ENCODE measurements at places on chromosomes 11 and 22. TPM values are rescaled to one million over a fixed set of nuclear protein-coding genes. Genes with fewer than 3 reads are reported as not detected.
A peak's percentile ranks its signal among the peaks of the same experiment; 100 is the strongest.

DNA sequence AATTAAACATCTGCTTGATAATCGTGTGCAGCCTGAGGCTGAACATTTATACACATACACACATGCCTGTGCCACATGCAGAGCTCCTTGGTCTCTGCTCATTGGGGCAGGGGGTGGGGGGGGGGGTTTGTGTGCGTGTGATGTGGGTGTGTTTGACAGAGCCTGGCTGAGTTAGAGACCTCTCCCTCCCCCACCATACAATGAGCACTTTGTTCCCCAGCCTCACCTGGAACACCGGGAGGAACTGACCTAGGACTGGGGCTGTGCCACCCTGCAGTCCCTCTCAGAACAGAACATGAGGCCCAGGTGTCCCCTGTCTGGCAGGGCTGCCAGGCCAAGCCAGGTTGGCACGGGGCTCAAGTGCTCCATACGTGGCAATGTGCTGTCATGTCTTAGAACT lies 96.6 kb downstream of the TP53I11 start:
- H3K27me3 ChIP-seq = no peaks in the 10 kb centered on the region
- no peak overlapping the region for H3K4me3 ChIP-seq
- H3K27ac ChIP-seq = no peak overlapping the region
- H3K36me3 ChIP-seq = no peaks in the 10 kb centered on the region
- no peaks in the 10 kb centered on the region for H3K4me1 ChIP-seq

GRCh38 chr11:34840736-34841386 lies 75.3 kb downstream of the APIP start:
- no peaks in the 10 kb centered on the region for H3K27me3 ChIP-seq
- peak; percentile 61 for DNase-seq
- no peak overlapping the region for H3K4me3 ChIP-seq
- H3K4me1 ChIP-seq = no peaks in the 10 kb centered on the region
- no peaks in the 10 kb centered on the region for H3K36me3 ChIP-seq
- H3K27ac ChIP-seq = no peak overlapping the region

DNA sequence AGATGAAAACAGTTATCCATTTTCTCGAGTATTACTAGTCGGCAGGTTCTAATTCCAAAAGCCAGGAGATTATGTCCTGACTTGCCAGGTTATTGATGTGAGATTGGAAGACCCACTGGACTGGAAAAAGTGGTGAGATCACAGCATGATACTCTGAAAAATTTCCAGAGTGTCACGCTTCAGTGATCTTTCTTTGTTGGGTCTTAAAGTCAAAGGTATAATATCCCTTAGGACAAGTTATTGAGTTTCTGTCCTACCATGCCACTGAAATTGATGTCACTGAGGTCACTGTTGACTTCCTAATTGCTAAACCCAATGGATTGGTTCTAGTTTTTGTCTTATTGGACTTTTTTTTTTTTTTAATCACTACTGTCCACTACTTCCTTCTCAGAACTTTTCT lies 104.5 kb upstream of the GRAMD1B start:
- H3K4me1 ChIP-seq = no peaks in the 10 kb centered on the region
- no peaks in the 10 kb centered on the region for H3K36me3 ChIP-seq
- H3K4me3 ChIP-seq = no peak overlapping the region
- DNase-seq = no peak

GRCh38 chr11:65559951-65560537 lies 1.9 kb upstream of the LTBP3 start:
- peaks cover 51% of the 10 kb centered on the region for H3K4me1 ChIP-seq
- H3K36me3 ChIP-seq = no peaks in the 10 kb centered on the region
- no peaks in the 10 kb centered on the region for H3K27me3 ChIP-seq
- peak overlapping the region; percentile 71 for H3K27ac ChIP-seq
- DNase-seq = peak; percentile 57

Gene SORL1
- total RNA-seq = 0.10 TPM

DNA sequence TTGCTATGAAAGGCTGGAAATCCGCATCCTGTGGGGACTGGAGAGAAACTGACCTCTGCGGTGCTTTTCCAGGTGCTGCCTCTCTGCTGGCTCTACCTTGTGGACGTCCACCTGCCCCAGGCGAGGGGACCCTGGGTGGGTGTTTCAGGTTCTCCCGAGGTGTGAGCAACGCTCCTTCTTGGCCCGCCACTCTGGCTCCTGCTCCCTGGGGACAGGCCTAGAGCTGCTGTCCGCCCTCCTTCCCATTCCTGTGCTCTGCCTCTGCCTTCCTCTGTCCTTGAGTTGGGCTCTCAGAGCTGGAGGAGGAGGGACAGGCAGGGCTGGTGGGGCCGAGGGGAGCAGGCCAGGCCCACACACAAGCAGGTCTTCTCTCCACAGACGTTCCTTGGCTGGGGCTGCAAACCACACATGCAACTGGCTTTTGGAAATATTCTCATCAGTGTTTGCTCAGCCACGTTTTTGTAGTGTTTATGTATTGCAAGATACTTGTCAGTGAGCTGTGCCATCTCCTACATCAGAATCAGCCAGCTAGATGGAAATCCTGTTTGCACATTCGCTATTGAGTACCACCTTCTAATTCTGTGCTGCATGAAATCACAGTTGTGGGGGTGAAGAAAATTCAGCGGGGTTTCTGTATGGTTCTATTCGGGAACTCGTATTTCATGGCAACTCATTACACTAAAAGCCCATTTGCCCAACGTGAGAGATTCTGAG lies 1115.0 kb downstream of the BRD1 start:
- no peak overlapping the region for H3K4me3 ChIP-seq
- H3K4me1 ChIP-seq = no peaks in the 10 kb centered on the region
- no peak overlapping the region for H3K27ac ChIP-seq
- DNase-seq = no peak
- no peaks in the 10 kb centered on the region for H3K36me3 ChIP-seq
- H3K27me3 ChIP-seq = no peaks in the 10 kb centered on the region

GRCh38 chr11:23151819-23152218 lies 291.5 kb upstream of the CCDC179 start:
- no peak for DNase-seq
- no peaks in the 10 kb centered on the region for H3K4me1 ChIP-seq
- H3K4me3 ChIP-seq = no peak overlapping the region
- H3K27me3 ChIP-seq = no peaks in the 10 kb centered on the region

DNA sequence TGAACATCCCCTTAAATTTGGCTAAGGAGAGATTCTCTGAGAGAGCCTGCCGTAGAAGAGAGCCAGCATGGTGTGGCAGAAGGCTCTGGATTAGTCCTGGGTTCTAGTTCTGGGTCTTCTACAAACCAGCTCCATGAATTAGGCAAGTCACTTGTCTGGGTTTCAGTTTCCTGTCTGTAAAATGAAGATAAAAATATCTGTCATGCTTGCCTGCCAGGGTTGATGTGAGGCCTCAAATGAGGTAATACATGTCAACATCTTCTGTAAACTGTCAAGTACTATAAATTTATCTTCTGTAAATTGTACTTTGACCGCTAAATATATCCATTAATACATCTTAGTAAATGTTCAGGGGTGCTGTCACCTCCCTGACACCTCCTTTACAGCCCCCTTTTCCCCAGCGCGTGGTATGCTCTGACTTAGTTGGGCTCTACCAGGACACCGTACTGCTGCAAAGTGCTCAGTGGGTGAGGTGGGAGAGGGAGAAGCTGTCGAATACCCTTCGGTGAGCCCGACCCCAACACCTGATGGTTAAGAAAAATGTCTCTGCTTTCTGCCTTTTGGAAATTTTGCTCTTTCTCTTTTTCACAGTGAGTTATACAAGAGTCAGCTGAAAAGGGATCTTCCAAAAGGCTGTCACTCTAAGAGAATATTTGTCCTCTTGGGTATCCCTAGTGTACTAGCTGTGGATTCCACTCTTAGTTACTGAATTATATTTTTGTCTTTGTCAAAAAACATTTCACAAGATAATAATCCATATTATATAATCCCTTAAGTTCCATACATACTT lies 15.0 kb downstream of the RBX1 start:
- H3K27ac ChIP-seq = no peak overlapping the region
- no peak for DNase-seq
- no peaks in the 10 kb centered on the region for H3K4me1 ChIP-seq
- no peak overlapping the region for H3K4me3 ChIP-seq
- H3K36me3 ChIP-seq = peaks cover 42% of the 10 kb centered on the region

- DNase-seq = peak; percentile 26
- H3K36me3 ChIP-seq = peaks cover 36% of the 10 kb centered on the region
- H3K27ac ChIP-seq = no peak overlapping the region
- no peaks in the 10 kb centered on the region for H3K27me3 ChIP-seq
Observed at GRCh38 chr22:19852177-19852781, 2.4 kb downstream of the GNB1L start.

Gene SCT
- not detected for total RNA-seq

- H3K36me3 ChIP-seq = no peaks in the 10 kb centered on the region
- no peak for DNase-seq
- no peak overlapping the region for H3K4me3 ChIP-seq
Observed at GRCh38 chr11:19276859-19277808, 36.4 kb upstream of the E2F8 start.

DNA sequence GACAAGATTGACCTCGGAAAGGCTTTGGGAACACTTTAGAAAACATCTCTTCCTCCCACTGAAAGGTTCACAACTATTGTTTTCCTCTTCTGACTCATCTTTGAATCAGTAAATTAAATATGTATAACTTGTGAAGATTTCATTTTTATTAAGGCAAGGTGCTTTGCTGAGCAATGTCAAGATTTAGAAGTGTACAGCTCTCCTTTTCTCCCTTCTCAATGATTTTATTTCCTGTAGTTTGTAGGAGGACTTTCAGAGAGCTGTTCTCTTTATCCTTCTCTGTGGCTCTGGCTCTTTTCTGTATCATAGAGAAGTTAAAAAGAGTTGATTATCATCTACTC lies 594.2 kb downstream of the METTL15 start:
- no peak for DNase-seq
- H3K27me3 ChIP-seq = peaks cover 5% of the 10 kb centered on the region

DNA sequence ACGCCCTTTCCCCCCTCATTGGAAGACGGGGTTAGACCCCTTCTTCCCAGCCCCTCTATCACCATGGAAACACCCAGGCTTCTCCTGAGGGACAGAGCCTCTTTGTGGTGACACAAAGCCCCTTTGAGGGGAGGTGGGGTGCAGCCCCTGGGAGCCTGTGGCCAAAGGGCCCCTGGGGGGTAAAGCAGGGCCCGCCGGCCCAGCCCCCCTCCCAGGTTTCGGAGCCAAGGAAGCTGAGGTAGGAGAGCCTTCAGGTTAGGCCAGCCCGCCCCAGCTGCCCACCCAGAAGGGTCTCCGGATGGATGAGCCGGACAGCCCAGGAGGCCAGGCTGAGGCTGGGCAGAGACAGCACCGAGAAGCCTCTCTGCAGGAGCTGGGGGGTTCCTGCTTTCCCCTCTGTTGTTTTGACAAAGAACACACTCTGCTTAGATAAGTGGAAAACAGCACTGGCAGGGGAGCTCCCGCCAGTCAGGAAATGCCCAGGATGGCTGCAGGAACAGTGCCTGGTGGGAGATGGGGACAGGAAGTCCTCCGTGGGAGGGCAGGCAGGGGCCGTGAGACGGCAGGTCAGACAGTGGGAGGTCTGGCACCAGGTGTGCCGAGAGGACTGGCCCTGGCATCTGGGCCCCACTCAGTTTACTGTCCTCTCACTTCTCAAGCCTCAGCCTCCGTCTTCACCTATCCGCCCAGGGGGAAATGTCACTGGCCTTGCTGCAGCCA lies 18.2 kb downstream of the ARVCF start:
- H3K4me3 ChIP-seq = no peak overlapping the region
- H3K4me1 ChIP-seq = peaks cover 62% of the 10 kb centered on the region
- no peaks in the 10 kb centered on the region for H3K27me3 ChIP-seq

Gene CREB3L1
- total RNA-seq = 0.30 TPM

Gene TRMT2A
- 28.3 TPM for total RNA-seq

DNA sequence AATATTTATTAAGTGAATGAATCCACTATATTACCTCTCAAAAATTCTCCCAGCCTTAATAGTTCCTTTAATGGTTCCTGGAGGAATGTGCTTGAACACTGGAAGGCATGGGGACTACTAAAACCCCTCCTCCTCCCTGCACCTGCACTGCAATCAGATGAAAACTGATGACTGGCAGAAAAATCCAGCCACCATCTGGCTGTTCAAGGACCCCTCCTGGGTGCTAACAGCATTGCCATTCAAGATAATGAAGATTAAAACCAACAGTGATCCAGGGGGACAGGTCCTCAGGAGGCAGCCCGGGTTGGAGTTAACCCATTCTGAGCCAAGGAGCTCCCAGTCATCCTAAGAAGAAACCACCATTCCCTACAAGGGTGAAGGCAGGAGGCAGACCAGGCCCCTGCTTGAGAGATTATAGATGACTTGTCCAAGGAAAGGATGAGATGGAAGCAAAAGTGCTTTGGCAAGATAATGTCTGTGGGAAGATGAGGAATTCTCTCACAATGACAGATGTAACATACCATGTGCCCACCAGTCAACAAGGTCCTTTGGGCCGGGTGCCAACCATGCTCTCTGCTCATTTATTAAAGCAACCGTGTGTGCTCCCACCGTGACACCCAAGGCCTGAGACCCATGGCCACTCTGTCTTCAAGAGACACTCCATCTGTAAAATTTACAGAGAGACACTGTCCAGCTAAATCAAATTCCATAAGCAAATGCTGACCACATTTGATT lies 90.6 kb downstream of the LARGE1 start:
- no peaks in the 10 kb centered on the region for H3K27me3 ChIP-seq
- H3K27ac ChIP-seq = no peak overlapping the region
- no peak overlapping the region for H3K4me3 ChIP-seq

Gene CECR2
- total RNA-seq = 17.6 TPM

- H3K4me3 ChIP-seq = no peak overlapping the region
- H3K36me3 ChIP-seq = peaks cover 8% of the 10 kb centered on the region
- DNase-seq = no peak
- H3K4me1 ChIP-seq = no peaks in the 10 kb centered on the region
- no peaks in the 10 kb centered on the region for H3K27me3 ChIP-seq
Observed at GRCh38 chr22:29336751-29337490, 21.4 kb upstream of the RASL10A start.

GRCh38 chr11:57818812-57819211 lies 57.2 kb downstream of the CTNND1 start:
- H3K4me3 ChIP-seq = no peak overlapping the region
- no peak overlapping the region for H3K27ac ChIP-seq
- H3K27me3 ChIP-seq = no peaks in the 10 kb centered on the region

DNA sequence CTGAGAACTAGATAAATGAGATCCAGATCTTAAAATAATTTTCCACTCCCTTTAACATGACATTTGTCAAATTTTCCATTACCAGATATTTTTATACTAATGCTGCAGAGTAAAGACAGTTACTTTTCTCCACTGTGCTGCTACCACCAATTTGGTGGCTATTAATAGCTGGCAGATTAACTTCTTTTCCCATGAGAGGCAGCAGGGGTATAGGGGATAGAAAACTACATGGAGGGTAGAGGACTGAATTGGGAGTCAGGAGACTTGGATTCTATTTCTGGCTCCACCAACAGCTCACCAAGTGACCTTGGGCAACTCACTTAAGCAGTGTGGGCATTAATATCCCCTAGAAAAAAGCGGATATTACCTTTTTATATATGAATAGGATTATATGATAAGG lies 69.2 kb downstream of the KIF18A start:
- no peak overlapping the region for H3K27ac ChIP-seq
- no peak for DNase-seq
- H3K4me3 ChIP-seq = no peak overlapping the region
- H3K36me3 ChIP-seq = peaks cover 28% of the 10 kb centered on the region
- no peaks in the 10 kb centered on the region for H3K4me1 ChIP-seq

GRCh38 chr11:71991494-71991893 lies 7.2 kb upstream of the IL18BP start:
- H3K4me3 ChIP-seq = no peak overlapping the region
- no peak overlapping the region for H3K27ac ChIP-seq
- no peak for DNase-seq
- H3K4me1 ChIP-seq = no peaks in the 10 kb centered on the region
